ENCODE measurements at places on chromosomes 2 and 18.

DNA sequence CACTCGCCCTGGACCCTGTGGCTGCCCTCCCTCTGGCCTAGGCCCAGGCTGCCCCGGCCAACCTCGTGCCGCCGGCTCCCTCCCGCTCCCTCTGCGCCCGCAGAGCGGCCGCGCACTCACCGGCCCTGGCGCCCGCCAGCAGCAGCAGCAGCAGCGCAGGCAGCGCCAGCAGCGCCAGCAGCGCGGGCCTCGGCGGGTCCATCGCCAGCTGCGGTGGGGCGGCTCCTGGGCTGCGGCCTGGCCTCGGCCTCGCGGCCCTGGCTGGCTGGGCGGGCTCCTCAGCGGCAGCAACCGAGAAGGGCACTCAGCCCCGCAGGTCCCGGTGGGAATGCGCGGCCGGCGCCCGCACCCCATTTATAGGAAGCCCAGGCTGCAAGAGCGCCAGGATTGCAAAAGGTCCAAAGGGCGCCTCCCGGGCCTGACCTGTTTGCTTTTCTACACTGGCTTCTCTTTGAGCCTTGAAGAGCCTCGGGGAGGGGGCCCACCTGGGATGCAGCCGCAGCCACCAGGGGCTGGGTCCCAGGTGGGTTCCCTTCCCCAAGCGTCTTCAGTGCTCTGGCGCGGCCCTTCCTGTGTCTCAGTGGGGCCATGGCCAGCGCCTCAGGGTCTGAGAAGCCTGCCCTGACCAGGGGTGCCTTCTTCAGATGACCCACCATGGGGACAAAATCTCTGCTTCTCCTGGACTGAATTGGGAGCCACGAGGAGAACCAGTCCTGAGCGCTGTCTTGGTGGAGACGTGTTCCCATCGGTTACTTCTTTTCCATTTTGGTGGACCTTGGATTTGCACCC, at the start of gene APOB:
APOB (minus strand) TSS at position 330 of the 789 bp plus-strand sequence; CDS start at position 202, 128 bp downstream.
- no peak for DNase-seq

DNA sequence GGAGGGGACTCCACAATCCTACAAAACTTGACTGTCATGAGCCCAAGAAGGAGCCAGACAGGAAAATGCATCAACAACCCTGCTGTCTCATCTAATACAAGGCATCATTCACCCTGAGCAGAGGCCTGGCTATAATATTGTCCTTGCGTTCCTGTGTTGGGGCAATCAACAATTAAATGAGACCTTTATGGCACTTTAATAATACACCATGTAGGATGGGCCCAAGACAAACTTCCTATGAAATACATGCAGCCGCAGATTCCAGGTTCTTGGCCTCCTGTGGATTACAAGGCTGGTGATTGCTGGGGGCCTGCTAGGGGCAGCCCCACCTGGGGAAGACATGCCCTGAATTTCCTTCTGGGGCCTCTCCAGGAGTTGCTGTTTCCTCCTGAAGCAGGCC, 82.8 kb upstream of the PPP1CB start:
- no peak for DNase-seq

GRCh38 chr2:20994130-20994529, 49.7 kb downstream of the APOB start:
- DNase-seq = no peak

GRCh38 chr2:110805894-110806452, 73.6 kb downstream of the ACOXL start:
- no peak for DNase-seq

GRCh38 chr2:23269747-23270146, 115.2 kb upstream of the KLHL29 start:
- no peak for DNase-seq

GRCh38 chr2:74596584-74596983, 42.1 kb downstream of the DOK1 start:
- no peak for DNase-seq
